Skeletal muscle tissue (tissue), 5 donors: ENCODE measurements at places on chromosomes 6 and 20. TPM values are rescaled to one million over a fixed set of nuclear protein-coding genes. Genes with fewer than 3 reads are reported as not detected.

The MAN1A1 gene
- total RNA-seq, result 45.9 TPM

The SOBP gene
- total RNA-seq, result 20.4 TPM

The UNC5CL gene
- 2.1 TPM for total RNA-seq

The CST7 gene
- total RNA-seq, result 1.0 TPM

The SPATS1 gene
- total RNA-seq, result not detected

The CST4 gene
- not detected for total RNA-seq

The CALHM4 gene
- not detected for total RNA-seq
